ENCODE measurements at places on chromosomes 3 and 15.

DNA sequence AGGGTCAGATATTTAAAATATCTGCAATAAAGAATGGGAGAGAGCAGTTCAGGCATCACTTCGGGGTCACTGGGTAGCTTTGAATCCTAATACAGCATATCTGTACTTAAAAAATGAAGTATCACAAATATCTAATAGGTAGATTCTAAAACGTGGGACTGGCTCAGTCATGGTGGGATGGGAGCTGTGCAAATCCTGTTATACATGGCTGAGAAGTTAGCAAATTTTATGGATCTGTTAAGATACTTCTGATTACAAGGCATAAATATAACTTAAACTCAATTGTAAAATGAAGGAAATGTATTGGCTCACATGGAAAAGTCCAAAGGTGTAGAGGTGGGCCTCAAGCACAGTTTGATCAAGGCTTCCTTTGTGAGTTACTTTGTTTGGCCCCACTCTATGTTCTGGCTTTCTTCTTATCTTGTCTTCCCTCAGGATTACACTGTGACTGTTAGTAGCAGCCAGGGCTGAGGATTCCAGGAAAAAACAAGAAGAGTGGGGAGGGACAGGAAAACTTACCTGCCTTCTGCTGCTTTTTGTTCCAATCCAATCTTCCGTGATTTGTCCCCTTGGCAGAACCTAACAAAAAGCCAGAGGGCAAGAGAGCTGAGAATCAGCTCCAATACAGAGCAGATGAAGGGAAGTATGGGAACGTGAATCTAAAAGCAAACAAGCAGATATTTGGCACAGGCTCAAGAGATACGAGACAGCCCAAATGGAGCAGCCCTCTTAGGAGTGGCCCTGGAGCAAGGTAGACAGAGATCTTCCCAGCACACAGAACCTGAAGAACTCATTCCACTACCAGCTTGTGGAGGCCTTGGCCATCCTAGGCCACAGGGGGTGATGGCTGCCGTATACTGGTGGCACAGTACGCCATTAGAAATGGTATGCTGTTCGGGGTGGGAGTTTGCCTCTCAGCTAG, 10.9 kb downstream of the PAQR9 start:
- DNase-seq = no peak

- no peak for DNase-seq
Measured at GRCh38 chr3:120495809-120496208, 45.0 kb upstream of the FSTL1 start.

- DNase-seq = no peak
Measured at GRCh38 chr3:37995652-37996641, 5.4 kb downstream of the VILL start.

- DNase-seq = peak; percentile 94
Measured at GRCh38 chr3:4828279-4829030, 150.8 kb upstream of the BHLHE40 start.

- no peak for DNase-seq
Measured at GRCh38 chr3:26634601-26635000, 12.0 kb downstream of the LRRC3B start.

DNA sequence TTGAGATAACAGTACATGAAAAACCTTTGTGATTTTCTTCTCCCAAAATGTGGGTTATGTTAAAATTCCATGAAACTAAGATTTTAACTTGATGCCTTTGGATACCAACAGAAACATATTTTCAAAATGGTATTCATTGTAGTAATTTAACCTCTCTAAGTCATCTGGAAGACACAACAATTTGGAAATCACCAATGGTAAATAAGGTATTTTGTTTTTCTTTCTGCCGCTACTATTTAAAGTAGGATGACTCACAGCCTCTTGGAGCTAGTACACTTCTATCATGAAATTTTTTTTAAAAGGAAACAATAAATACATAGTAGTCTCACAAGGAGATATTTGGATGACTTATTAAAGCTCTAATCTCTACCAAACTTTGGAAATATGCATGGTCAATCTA, 291.6 kb upstream of the VEPH1 start:
- DNase-seq = peak; percentile 83

- no peak for DNase-seq
Measured at GRCh38 chr3:13750731-13751130, 129.1 kb downstream of the WNT7A start.

- no peak for DNase-seq
Measured at GRCh38 chr3:188534633-188535032, 380.7 kb downstream of the LPP start.

DNA sequence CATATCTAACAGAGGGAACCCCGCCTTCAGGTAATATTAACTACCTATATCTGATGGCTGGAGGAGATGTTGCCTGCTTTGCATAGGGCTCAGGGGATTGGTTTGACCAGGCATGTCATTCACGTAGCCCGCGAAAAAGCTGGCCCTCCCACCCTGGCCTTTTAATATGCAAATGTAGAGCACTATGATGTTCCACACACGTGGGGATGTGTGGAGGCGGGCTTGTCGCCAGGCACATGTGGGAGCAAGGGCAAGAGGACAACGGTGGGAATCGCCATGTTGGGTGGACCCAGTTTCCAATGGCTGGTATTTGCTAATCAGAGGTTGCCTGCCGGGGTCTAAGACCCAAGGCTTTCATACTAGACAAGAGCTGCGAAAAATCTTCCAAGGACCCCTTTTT, 469.8 kb downstream of the ZPLD1 start:
- no peak for DNase-seq

DNA sequence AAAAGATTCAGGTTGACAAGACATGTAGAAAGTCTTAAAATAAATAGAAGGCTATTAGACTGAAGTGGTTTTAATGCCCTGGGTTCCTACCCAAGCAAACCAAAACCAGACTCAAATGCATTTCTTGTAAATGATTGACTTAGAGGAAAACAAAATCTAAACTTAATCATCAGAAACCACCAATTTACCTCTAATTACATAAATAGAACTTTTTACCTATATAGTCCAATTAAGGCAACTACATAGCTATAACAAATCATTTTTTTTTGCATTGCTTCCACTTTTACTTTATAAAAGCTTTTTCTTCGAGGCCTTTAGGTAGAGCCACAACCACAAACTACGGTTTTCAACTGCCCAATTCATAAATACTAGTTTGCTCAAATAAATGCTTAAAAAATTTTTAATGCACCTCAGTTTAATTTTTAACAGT, 231.3 kb upstream of the ARHGEF26 start:
- no peak for DNase-seq

- DNase-seq = no peak
Measured at GRCh38 chr3:166785876-166786275, 594.2 kb downstream of the ZBBX start.

- peak; percentile 70 for DNase-seq
Measured at GRCh38 chr3:9947025-9947995, 4.9 kb downstream of the PRRT3 start.

- DNase-seq = no peak
Measured at GRCh38 chr15:48096355-48096786, 24.4 kb upstream of the SLC24A5 start.

DNA sequence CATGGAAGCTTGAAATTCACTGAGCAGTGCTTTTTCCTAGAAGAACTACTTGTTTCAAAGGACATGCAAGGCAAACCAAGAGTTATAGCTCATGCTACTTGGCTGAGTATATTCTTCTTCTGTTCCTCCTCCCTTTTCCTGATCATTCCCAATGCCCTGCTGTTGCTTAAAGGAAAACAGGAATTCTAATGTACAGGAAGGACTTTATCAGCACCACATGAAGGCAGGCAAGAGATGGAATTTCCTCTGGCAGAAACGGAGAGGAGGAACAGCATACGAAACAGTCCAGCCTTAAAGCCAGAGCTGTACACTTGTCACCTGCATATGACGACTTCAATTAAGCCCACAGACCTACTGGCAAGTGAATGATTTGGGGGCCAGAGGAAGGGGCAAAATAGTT, 15.7 kb downstream of the MEIS2 start:
- DNase-seq = no peak

DNA sequence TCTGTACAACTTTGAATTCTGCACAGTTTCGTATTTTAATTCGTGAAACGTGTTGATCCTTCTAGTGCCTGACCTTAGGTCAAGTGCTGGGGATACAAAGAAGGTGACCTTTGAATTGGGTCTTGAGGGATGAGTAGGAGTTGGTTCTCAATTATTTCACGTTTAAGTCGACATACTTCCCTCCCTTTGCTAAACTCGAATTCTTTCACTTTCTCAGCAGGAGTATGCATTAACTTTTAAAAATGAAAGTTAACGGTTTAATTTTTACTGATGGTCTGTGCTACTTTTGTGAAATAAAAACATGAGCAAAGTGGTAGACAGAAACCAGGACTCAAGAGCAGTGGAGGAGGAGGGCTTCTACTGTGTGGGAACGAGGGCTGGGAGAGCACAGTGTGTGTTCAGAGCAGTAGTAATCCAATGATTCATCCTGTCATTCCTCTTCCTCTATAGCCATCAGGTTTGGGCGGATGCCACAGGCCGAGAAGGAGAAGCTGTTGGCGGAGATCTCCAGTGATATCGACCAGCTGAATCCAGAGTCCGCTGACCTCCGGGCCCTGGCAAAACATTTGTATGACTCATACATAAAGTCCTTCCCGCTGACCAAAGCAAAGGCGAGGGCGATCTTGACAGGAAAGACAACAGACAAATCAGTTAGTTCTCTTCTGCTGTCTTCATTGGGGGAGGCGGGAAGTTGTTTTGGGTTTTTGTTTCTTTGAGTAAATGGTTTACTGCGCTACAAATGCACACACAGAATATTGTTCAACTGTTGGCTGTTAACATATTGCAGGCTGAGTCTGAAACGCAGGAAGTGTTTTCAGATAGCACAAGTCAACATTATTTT, 78.6 kb upstream of the TSEN2 start:
- no peak for DNase-seq

DNA sequence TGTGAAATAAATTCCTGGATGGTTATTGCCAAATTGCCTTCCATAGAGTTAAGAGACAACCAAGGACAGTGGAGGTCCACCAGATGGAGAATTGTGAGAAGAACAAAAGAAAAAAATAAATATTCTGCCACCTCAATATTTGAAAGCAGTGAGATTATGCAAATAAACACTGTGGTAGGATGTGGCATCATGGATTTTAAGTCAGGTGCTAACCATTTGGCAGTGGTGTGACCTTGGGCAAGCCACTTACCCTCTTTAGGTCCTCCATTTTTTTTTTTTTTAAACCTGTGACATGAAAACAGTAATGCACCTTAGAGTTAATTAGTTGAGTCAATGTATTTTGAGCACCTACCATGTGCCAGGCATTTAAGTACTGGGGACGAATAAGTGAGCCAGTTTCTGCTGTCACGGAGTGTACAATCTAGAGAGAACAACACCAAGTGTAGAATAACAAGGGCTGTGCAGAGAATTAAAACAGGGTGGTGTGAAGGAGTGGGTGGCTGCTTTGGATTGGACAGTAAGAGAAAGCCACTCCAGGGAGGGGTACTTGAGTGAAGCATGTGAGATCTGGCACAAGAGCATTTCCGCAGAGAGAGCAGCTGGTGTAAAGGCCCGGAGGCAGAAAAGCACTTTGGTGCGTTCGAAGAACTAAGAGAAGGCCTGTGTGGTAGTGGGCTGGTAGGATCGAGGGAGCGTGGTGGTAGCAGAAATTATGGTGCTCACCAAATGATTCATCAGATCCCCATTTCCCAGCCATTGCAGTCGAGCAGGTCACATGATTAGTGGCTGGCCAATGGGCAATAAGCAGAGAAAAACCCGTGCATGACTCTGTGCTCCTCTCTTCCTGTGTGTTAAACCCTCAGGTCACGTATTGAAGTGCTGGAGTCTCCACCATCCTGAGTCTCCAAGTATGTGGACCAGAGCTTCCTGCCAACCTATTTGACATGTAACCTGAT, 39.2 kb downstream of the CCK start:
- DNase-seq = no peak

GRCh38 chr15:41490355-41490754, 3.3 kb upstream of the ITPKA start:
- peak; percentile 96 for DNase-seq

- DNase-seq = no peak
Measured at GRCh38 chr3:29754346-29754745, 473.5 kb downstream of the RBMS3 start.

DNA sequence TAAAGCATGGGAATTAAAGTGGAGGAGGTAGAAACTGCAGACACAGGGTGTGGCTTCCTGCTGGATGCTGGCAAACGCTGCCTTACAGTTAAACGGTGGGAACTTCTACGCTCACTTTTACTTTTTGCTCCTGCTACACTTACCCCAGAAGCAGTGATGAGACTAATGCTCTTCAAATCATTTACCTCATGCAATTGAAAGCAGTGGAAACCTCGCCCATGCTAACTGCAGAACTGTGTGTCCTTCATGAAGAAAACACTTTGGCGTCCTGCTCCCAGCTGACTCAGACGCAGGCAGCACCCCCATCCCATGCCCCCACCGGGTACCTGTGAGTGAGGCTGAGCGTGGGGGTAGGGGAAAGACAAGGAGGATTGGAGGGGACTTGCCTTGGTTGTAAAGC, 31.8 kb downstream of the UPK1B start:
- DNase-seq = no peak

DNA sequence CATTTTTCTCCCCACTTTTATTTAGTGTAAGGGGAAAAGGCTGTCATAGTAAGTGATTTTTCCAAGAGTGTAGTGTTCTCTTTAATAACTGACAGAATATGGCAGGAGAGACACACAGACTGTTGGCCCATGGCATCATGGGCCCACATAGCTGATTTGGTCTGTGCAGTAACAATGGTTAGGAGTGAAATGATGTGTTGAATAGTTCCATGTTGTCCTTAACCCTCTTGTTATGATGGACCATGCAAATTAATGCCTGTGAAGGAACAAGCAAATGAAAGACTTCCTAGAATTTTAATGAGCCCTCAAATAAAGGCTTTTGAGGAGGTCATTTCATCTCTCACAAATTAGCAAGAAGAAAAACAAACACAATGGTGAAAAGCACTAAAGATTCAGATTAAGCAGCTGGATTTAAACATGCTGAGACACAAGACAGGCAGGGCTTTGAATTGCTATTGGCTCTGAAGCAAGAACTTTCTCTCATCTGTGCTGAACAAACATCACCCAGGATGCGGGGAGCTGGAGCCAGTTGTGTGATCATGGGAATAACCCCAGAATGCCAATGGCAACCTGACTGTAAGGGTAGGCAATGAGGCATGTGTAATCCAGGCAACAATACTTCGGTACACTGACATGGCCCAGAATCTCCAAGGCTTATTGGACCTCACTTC, 136.7 kb upstream of the VEPH1 start:
- DNase-seq = no peak

- DNase-seq = no peak
Measured at GRCh38 chr15:87761736-87762509, 494.6 kb downstream of the NTRK3 start.

DNA sequence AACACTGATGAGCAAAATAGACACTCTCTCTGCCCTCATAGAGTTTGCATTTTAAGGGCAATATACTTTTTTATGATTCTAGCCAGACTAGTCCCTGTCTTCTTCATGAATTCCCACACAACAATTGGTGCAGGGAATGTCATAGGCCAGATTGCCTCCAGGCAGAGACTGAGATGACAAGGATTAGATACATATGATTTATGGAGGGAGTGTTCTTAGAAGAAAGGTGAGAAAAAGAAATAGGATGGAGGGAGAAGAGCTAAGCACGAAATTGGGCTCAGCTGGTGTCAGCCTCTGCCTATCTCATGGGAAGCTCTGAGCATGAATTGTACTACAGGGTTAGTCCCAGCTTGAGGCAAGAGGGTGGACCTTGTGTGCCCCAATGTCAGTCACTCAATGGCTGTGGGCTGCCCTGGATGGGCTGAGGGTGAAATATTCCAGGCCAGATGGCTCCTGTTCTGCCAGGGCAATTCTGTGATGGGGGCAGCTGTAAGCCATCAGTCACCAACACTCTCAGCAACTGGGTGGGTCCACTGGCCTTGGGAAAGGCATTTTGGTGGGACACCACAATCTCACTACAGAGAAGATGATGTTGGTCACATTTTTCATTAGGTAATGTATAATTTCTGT, 31.1 kb downstream of the EIF1B start:
- no peak for DNase-seq

GRCh38 chr3:69458803-69459365, 73.0 kb upstream of the FRMD4B start:
- no peak for DNase-seq
